ENCODE measurements at places on chromosomes 5 and 9.

- no peak for DNase-seq
These were observed 106.2 kb downstream of the PRDM9 start for GRCh38 chr5:23613566-23613965.

GRCh38 chr5:51684794-51685355 lies 301.6 kb downstream of the ISL1 start:
- no peak for DNase-seq

- DNase-seq, result no peak
These were observed 571.3 kb upstream of the CLINT1 start for GRCh38 chr5:158430166-158430797.

DNA sequence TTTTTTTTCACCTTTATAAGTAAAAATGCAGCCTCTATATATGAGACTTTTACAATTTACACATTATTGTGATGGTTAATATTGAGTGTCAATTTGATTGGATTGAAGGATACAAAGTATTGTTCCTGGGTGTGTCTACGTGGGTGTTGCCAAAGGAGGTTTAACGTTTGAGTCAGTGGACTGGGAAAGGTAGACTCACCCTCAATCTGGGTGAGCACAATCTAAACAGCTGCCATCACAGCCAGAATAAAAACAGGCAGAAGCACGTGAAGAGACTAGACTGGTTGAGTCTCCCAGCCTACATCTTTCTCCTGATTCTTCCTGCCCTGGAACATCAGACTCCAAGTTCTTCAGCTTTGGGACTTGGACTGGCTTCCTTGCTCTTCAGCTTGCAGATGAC lies 132.8 kb upstream of the DPYSL3 start:
- no peak for DNase-seq

DNA sequence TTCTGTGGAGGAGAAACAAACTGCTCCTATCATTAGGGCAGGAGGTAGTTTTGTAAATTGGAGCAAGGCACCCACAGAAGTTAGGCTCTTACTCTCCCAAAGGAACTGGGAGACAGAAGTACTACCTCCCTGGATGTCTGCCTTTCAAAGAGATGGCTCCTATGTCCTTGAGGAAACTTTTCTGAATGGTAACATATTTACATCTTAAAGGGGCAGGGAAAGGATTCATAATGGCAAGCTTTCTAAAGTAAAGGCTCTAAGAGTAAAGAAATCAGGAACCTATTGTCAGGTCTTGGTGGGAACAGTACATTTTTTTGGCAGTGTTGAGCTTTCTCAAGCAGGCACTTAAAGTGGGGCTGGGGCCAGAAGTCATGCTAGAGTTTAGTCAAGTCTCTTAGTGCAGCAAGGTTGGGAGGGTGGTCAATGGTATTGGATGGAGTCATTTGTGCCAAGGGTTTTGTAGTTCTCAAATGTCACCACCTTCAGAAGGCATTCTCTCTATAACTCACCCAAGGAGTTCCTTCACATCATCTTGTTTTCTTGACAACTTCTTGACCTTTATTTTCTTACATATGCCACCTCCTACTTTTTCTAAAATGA lies 26.3 kb upstream of the NDFIP1 start:
- no peak for DNase-seq

DNA sequence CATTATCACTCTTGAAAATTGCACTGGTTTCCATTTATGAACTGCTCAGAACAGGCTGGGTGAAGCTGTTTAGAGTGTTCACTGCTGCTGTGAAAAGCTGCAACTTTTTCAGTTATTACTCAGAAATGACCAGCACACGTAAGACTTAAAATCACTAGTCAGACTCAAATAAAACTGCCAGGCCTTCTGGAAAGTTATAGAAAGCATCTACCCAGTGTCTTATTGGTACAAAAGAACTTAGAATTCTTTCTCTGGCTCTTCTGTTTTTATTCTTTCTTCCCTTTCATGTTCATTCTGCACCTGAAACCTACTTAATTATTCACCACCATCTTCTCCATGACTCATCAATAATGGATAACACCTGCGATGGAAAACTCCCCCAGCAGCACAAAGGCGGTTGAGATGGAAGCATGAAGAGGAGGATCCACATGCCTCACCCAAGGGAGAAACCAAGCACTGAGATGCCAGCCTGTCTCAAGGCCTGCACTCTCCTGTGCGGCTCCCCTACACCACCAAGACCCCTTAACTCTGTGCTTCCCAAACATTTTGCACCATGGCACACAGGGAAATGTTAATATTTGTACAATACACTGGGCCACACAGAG lies 171.9 kb downstream of the ENTREP1 start:
- DNase-seq, result no peak

DNA sequence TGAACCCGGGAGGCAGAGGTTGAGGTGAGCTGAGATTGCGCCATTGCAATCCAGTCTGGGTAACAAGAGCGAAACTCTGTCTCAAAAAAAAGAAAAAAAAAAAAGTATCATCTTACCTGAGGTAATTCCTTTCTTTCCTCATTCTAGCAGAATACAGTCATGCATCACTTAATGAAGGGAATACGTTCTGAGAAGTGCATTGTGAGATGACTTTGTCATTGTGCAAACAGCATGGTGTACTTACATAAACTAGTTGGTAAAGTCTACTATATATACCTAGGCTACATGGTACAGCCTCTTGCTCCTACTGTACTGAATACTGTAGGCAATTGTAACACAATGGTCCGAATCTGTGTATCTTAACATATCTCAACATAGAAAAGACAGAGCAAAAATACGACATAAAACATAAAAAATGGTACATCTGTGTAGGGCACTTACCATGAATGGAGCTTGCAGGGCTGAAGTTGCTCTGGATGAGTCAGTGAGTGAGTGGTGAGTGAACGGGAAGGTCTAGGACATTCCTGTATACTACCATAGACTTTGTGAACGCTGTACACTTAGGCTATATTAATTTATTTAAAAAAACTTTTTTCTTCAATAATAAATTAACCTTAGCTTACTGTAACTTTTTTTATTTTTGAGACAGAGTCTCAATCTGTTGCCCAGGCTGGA lies 100.4 kb downstream of the GLDC start:
- DNase-seq, result no peak
